ENCODE measurements at places on chromosomes 2 and 18.

- DNase-seq, result no peak
Measured at GRCh38 chr2:125560855-125561254, 1095.1 kb upstream of the GYPC start.

DNA sequence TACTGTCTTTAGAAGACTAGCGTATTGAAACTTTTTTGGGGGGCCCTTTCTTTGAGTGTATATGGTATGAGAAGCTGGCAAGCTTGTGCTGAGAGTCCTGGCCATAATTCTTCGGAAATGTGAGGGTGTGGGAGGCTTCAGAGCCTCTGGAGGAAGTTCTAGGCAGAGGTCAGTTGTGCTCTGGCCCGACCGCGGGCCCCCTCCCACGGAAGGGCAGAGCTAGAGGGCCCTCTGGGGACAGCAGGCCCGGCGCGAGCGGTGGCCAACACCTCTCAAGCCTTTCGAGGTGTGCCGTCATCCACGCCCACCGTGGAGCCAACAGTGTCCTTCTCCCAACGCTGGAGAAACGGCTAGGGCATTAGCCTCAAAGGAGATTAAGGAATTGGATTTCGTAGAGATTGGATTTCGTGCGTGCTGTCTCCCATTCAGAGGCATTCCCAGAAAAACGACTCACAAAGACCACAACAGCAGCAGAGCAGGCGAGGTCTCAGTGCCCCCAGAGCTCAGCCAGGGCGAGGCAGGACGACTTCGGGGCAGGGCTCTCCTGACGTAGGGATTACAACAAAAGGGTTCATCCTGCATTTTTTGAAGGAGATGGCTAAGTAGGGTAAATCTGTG lies 2.2 kb upstream of the MTCL1 start:
- no peak for DNase-seq

- DNase-seq, result no peak
Measured at GRCh38 chr2:195049372-195050031, 607.5 kb upstream of the SLC39A10 start.

- no peak for DNase-seq
Measured at GRCh38 chr2:24855726-24856125, 62.5 kb downstream of the CENPO start.

DNA sequence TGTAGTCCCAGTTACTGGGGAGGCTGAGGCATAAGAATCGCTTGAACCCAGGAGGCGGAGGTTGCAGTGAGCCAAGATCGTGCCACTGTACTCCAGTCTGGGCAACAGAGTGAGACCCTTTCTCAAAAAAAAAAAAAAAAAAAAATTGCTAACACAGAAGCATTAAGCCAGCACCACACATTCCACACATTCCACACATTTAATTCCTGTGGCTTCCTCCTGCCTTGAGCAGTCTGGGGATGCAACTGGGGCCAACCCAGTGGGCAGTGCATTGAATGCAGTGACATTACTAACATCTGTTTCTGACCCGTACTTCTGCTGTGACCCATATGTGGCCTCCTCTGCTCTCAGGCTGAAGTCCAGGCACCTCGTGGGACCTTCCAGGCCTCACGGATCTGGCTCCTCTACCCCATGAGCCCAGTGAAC lies 107.0 kb downstream of the BCL2L11 start:
- DNase-seq, result no peak

GRCh38 chr18:35155398-35156117 lies 85.3 kb upstream of the ZNF397 start:
- DNase-seq, result no peak

- no peak for DNase-seq
Measured at GRCh38 chr18:69021211-69021805, 223.4 kb downstream of the CCDC102B start.

DNA sequence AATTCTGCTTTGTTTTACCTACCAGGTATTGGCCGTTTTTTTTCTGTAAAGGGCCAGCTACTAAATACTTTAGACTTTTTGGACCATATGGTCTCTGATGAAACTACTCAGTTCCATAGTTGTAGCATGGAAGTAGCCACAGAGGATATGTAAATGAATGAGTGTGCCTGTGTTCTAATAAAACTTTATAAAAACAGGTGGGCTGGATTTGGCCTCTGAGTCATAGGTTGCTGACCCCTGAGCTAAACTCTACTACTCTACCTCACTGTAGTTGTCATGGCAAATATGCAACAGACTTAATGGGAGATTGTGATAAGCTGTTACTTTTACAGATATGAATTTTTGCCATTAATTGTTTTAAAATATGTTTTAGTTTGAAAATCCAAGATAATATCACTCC lies 19.7 kb downstream of the CLIP4 start:
- DNase-seq, result no peak

DNA sequence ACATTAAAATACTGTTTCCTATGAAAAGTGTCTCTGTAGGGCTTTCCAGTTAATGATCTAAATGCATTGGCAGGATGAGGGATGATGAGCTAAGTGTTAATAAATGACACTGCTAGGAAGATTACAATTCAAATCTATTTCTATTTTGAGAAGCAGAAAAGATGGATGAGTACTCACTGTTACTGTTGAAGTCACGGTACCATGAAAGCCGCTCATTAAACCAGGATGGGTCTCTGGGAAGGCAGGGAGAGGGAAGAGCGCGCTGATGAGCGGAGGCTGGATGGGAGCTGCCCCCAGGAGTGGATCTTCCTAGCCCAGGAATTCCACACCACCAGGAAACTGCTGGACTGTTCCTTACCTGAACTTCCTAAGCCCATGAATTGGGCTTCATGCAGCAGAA lies 27.1 kb upstream of the TXNDC2 start:
- no peak for DNase-seq

GRCh38 chr2:109351164-109351756 lies 222.3 kb downstream of the SH3RF3 start:
- no peak for DNase-seq

GRCh38 chr18:24249716-24250115 lies 110.9 kb downstream of the CABYR start:
- DNase-seq, result no peak

GRCh38 chr2:105078906-105079495 lies 41.1 kb downstream of the MRPS9 start:
- DNase-seq, result no peak

DNA sequence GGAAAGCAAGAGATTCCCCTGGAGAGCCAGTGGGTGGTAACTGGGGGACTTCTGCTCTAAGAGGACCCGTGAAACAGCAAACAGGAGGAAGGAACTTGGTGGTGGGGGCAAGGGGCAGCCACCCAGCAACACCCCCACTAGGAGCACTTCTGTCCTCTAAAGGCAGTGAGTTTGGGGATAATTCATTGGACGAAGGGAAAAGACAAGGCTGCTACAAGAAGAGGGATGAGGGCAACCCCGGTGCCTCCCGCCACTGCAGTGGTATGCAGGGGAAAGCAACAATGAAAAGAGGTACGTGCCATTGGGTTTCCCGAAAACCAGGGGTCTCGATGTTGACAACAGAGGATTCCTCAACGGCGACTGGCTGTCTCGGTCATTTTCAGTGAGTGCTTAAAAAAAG lies 9.1 kb downstream of the RPL31 start:
- no peak for DNase-seq

GRCh38 chr2:16096962-16097361 lies 156.6 kb downstream of the MYCN start:
- DNase-seq, result no peak

- no peak for DNase-seq
Measured at GRCh38 chr2:63071664-63072063, 21.0 kb downstream of the OTX1 start.

DNA sequence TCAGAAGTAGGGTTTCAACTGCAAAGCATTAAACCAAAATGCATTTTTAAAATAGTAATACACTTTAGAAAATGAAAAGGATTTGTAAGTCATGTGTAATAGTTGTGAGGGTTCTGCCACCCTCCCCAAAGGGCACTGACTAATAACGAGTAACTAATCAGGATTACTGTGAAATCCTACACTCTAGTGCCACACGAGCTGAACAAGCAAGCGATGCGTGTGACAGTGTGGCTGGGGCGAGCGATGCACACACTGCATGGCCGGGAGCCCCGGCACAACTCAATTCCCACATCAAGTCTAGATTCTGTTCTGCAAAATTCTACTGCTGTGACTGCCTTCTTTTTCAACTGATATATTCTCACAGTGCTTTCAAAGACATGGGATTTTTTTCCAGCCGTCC lies 156.4 kb downstream of the SEPTIN10 start:
- no peak for DNase-seq

GRCh38 chr18:48641981-48642380 lies 103.2 kb downstream of the CTIF start:
- DNase-seq, result no peak

DNA sequence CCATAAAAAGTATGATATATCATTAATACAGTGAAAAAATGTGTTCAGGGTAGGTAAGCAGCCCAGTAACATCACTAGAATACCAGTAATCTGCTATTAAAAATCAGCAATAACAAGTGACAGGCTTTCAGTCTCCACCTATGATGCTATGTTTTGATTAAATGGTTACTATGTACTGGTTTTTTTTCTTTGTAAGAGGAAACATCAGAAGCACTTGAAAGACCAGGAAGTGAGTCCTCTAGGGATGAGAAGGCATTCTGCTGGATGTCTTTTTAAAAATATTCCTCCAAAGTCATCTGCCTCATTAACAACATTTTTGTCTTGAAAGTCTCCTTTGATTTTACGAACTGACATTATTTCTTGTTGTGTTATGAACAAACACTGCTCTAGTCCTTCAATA lies 136.0 kb upstream of the FAM98A start:
- DNase-seq, result no peak
